ENCODE measurements at places on chromosomes 2 and 18.

DNA sequence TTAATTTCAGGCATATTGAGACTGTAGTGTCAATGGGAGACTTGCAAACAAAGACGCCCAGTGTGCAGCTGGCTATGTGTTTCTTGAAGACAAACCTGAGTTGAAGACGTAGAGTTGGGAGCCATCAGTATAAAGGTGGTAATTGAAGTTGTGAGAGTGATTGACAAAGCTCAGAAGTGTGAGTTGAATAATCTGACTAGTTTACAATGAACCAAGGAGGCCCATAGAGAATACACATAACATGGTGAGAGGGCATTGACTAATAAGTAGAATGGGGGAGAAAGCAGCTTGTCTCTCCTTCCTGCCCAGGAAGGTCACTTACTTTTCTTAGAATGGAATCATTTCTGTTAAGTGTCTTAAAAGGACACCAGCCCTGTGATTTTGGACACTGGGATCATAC lies 14.1 kb downstream of the SP110 start:
- no peak for DNase-seq

GRCh38 chr2:191051177-191051576 lies 37.2 kb upstream of the STAT1 start:
- no peak for DNase-seq

GRCh38 chr2:240565333-240566202 lies 2.7 kb upstream of the RNPEPL1 start:
- DNase-seq: peak; percentile 85

- no peak for DNase-seq
Observed at GRCh38 chr2:136135921-136136906, 18.3 kb upstream of the CXCR4 start.

GRCh38 chr2:37654932-37655841 lies 16.3 kb downstream of the CDC42EP3 start:
- no peak for DNase-seq

- DNase-seq: no peak
Observed at GRCh38 chr18:4637876-4638275, 182.8 kb upstream of the DLGAP1 start.

- DNase-seq: no peak
Observed at GRCh38 chr2:77838441-77838840, 316.3 kb upstream of the LRRTM4 start.

DNA sequence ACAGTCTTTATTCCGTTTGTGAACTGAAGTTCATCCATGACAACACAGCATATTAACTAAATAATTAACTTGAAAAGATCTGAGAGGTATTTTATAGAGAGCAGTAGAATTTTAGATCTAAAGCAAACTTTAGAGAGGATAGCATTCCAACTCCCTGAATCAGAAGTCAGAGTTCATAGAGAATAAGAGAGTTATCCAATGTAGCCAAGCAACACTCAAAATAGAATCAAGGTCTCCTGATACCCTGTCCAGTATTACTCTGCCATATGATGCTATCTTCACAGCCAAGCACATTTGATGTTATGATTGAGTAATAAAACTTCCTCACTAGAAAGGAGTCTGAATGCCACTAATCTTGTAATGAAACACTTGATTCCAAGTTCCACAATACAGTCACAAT lies 55.5 kb downstream of the RIT2 start:
- DNase-seq: no peak

- DNase-seq: peak; percentile 68
Observed at GRCh38 chr2:12717191-12718014, 667 bp downstream of the TRIB2 start.

DNA sequence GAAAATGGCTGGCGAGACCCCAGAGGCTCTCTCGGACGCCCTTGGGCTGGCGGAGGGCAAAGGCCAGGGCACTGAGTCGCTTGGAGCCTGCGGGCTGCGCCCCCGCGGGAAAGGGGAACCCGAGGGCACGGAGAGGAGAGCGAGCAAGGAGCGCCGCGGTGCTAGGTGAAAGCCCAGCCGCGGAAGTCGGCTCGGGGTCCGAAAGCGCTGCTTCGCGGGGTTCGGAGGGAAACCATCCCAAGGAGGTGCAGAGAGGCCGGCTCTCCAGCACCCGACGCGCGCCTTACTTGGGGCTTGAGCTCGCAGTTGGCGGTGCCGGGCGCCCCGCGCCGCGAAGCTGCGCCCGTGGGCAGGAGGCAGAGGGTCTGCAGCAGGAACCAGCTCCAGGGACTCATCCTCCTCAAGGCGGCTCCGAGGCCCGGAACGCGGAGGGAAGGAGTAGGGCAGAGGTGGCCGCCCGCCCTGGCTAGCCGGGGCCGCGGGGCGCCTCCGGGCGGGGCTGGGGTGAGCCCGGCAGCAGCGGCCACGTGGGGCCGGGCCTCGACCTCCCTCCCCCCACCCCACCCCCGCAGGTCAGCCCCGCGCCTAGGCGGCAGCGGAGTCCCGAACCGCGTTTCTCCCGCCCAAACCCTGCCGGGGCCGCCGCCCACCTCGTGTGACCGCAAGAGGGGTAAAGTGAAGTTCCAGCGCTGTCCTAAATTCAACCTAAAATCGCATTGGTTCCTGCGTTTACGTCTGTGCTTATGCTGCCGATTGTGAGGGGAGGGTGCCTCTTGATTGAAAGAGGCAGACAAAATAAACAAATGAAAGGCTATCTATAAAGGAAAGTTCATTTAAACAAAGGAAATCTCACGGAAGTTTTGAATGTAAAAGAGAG lies at the start of gene TRABD2A:
Gene TRABD2A, minus strand, starts transcription at position 440 of the 877 bp plus-strand sequence. Its CDS starts 45 bp downstream, at position 395.
- no peak for DNase-seq

GRCh38 chr2:26619096-26619495 lies 22.1 kb downstream of the CIB4 start:
- no peak for DNase-seq

- no peak for DNase-seq
Observed at GRCh38 chr2:160940699-160941098, 219.5 kb upstream of the TANK start.

GRCh38 chr2:32479993-32480392 lies 123.2 kb downstream of the BIRC6 start:
- DNase-seq: no peak

All from body of pancreas (tissue), 4 donors.